Heart right ventricle (tissue), 16 donors: ENCODE measurements at places on chromosomes 1 and 21. TPM values are rescaled to one million over a fixed set of nuclear protein-coding genes. Genes with fewer than 3 reads are reported as not detected.
A peak's percentile ranks its signal among the peaks of the same experiment; 100 is the strongest.

Gene AMY2A
- total RNA-seq = not detected

GRCh38 chr1:46097149-46097472 lies 35.3 kb downstream of the PIK3R3 start:
- DNase-seq = no peak

- DNase-seq = no peak
Observed at GRCh38 chr1:223319905-223320580, 43.9 kb downstream of the SUSD4 start.

DNA sequence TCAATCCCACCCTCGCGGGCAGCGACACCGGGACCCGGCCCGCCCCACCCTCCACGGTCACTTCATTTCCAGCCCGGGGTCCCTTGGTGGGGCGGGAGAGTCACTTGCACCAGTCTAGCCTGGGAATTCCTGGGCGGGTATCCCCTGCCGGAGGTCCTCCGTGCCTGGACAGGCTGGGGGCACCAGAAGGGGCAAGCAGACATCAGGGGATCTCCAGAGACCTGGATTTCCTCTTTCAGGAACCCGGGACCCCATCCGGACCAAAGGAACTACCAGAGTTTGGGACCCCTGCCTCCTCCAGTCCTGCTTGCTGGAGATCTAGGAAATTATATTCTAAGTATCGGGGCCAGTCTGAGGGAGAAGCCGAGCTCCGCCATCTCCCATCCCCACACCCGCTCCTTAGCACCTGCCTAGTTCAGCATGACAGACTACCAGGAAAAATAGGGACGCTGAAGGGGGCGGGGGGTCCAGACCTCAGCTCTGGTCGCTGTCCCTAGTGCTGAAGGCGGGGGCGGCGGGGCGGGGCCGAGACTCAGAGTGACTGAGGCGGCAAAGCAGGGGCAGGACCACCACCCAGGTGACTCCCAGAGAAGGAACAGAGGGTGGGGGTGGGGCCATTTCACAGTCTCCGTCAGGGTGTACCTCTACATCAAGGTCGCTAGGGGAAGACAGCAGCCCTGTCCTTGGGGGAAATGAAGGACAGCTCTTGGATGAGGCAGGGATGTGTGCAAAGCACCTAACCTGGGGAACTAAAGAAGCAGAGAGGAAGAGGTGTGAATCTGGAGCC lies 832 bp downstream of the HCN3 start:
- peak; percentile 59 for DNase-seq

- DNase-seq = no peak
Observed at GRCh38 chr1:189350983-189351616, 1126.6 kb downstream of the BRINP3 start.

DNA sequence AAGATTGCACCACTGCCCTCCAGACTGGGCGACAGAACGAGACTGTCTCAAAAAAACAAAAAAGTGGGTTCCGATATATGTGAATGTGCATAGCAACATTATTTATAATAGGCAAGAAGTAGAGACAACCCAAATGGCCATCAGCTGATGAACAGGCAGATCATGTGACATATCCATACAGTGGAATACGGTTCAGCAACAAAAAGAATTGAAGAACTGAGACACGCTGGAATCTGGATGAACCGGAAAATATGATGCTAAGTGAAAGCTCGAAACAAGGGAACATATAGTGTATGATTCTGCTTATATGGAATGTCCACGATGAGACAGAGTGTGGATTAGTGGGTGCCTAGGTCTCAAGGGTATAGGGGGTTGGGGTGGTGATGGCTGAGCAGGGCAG lies 28.5 kb upstream of the MORC3 start:
- DNase-seq = no peak

Gene MPL
- total RNA-seq = 0.36 TPM

GRCh38 chr1:52159033-52159789 lies 17.3 kb downstream of the ZFYVE9 start:
- no peak for DNase-seq

GRCh38 chr1:157842939-157843338 lies 1.3 kb upstream of the CD5L start:
- no peak for DNase-seq

Gene PTPRU
- total RNA-seq = 15.3 TPM

Gene HCRTR1
- total RNA-seq = 0.32 TPM

Gene POFUT2
- total RNA-seq = 17.4 TPM

DNA sequence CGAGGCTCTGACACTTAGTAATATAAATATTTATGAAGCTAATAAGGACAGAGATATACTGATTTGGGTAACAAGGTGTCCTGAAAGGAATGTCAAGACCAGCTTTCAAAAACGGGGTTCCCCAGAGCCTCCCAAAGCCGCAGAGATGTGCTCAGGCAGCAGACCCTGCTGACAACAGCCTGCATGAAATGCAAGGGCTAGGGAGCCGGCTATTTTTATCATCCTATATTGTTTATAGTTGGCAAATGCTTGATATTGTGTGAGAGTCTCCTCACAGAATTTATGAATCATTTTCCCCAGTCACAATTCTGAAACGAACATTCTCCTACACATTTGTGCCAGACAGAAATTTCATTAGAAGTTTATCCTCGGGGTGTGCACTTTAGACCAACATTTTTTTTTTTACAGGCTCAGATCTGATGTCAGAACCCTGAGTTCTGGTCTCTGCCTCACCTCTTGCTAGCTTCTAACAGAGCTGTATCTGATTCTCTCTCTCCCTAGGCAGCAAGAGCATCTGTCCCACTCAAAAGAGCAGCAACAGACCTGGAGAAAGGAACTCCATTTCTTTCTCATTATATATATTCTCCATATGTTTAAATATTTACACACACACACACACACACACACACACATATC lies 302.3 kb upstream of the PLD5 start:
- DNase-seq = no peak

DNA sequence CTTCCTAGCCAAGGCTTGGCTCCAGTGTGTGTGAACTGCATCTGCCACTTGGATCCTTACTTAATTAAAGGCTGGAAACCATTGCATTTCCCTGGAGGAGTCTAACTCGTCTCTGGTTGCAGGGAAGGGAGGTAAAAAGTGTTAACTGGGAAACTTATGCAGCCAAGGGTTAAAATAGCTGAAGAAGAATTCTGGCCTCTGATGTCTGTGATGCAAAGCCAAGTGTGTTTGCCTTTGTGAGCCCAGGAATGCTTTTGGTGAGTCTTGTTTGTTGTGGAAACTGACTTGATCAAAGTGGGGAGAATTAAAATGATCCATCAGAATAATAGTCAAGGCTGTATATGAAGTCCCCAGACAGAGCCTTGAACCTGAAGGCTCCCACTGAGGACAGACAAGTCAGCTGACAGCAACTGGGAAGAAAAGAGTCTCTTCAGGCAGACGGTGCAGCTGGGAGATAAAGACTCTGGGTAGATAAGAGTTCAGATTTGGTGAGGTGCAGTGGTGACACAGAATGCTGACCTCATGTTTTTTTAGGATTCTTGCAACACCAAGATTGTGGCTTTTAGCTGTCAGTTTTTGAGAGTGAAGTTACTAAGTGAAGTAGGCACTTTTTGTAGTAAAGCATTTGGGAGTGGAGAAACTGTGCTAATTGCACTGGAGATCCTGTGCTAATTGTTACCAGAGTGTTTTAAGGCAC lies 59.5 kb upstream of the WLS start:
- DNase-seq = no peak

DNA sequence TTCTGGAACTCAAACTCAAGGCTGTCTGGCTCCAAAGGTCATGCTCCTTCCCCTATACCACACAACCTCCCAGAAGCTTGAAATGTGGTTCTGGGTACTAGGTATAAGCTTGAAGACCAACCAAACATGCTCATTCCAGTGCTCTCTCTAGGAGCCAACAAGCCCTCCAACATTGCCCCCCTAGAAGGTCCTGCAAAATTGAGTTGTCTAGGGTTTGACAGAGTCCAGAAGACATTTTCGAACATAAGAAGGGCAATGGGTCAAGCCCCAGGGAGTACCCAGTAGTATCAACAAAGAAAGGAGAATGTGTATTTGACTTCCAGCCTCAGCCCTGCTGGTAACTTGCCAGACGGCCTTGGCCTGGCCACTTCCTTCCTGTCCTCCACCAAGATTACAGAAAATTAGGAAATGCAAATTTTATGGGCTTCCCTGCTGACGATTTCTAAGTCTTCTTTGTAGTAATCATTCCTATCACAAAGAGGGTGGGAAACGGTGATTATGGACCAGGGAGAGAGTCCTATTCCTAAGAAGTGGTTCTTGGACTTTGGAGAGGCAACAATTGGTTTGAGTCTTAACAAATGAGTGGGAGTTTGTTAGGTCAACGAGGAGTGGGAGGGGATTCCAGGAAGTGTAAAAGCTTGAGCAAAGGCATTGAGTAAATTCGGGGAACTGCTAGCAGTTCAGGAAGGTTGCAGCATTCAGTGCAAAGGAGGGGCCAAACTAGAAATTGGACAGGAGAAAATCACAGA lies 18.7 kb upstream of the SLAMF1 start:
- peak; percentile 41 for DNase-seq

- DNase-seq = no peak
Observed at GRCh38 chr1:214248311-214249085, 32.5 kb upstream of the SMYD2 start.

DNA sequence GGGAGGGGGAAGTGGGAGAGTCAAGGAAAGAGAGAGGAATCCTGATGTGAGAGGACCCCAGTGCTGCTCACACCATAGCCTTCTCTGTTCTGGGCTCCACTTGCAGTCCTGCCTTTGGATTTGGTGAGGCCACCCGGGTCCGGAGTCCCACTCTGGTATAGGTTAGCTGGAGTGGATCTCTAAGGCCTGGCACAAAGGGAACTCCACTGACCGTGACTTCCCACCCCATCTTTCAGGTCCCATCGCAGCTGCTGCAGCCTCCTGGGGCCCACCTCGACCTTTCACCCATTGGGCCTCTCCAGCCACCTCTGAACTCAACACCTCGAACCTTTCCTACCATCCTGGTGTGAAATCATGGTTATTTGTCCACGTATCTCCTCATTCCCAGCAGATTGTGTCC lies 324.4 kb downstream of the MATN1 start:
- no peak for DNase-seq

DNA sequence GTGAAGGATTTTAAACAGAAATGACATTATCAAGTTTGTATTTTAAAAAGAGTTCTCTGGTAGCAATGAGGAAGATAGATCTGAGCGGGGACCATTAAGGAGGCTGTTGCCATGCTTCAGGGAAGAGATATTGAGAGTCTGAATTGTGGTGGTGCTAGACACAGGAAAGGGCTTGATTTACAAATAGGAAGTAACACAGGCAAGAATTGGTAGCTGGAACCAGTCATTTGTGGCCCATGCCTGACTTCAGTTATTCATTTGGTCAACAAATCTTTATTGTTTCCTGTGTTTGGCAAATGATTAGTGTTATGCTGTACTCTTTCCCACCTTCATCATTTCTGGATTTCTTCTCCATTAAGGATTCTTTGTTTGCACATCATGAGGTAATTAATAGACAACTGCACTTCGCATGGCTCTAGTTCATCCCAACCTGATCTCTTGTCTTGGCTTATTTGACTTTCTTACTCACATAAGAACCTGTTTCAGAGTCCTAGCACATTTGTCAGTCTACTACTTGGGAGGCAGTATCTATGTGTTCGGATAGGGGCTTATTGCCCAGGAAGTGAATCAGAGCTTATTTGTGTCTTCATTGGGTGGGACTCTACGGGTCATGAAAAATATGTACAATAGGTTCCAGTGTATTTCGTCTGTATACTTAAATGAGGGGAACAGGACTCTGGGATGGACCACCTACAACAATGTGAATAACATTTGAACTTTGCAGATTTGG lies 32.3 kb downstream of the EEIG2 start:
- DNase-seq = no peak

- peak; percentile 78 for DNase-seq
Observed at GRCh38 chr1:109240158-109241152, 8.9 kb upstream of the CELSR2 start.

GRCh38 chr1:111955755-111956154 lies 33.7 kb downstream of the KCND3 start:
- DNase-seq = no peak

DNA sequence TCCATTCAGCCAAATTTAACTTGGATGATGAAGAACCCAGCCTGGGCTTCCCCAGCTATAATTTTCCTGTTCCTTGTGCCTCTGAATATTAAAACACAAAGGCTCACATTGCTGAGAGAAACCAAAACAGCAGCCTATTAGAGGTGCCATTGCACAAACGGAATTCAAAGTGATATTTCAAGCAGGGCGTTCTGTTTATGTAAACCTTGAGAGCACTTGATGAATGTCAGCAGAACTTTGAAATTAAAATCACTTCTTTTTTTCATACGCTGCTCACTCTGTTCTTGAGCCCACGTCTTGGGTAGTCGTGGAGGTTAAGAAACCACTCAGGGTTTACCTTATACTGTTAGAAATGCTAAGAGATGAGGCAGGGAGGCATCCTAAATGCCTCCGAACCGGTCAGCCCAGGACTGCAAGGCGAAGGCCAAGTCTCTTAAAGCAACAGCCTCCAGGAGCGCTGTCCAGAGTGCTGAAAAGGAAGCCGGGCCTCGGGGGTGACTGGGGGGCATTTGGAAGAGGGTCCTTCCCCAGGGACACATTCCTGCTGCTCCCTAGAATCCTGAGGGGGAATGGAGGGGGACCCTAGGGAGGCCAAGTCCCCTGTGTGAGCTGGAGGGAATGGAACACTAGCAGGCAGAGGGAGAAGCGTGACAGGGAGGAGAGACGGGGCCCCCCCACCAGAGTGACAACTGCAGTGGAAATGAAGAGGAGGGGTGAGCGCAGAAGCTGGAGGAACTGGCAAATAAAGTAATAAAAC lies 154.8 kb upstream of the VAMP3 start:
- DNase-seq = peak; percentile 59

Gene C8B
- total RNA-seq = not detected

DNA sequence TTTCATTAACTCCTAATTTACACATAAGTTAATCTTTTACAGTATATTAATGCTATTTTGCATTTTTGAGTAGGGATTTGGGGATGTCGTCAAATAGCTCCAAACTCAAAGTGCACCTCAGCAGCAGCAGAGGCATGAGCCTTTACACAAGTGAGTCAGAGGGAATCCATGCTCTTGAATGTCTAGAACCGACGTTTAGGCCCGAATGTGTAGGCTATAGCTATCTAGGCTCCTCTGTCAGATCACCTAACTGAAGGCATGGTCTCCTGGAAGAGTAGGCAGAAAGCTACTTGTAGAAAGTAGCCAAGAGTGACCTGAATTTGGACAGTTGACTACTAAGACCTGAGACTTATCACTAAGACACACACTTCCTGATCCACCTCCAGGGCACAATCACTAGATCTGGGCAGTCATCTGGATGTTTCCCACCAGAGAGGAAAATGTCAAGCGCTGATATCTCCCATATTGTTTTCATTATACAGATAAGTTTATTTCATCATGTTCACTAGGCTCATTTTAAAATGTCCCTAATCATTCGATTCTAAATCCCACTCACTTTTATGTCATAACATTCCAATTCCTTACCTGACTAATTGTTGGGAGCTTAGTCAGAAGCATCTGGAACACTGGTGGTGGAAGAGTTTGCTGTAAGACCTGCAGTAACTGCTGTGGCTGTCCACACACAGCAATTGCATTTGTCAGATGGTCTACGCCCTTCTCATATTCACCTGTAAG lies 15.3 kb downstream of the TOMM20 start:
- DNase-seq = no peak

Gene OR10J1
- total RNA-seq = not detected

DNA sequence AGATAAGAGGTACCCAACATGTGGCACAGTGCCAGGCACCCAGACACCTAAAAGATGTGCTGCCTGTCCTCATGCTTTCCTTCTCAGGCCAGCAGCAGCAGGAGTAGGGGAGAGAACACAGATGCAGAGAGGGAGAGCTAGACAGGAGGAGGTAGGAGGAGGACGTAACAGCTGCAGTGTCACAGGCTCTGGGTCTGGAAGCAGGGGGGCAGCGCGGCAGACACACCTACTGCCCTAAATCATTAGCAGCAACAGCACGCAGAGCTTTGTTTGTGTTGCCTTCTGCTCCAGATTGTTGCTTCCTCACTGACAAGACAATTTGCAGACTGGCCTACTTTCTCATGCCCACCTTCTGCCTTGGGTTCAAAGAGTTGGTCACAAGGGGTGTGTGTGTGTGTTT lies 196.7 kb upstream of the DAB1 start:
- DNase-seq = peak; percentile 7

Gene S100A13
- total RNA-seq = 150 TPM
